ENCODE measurements at places on chromosomes 7 and 10. TPM values are rescaled to one million over a fixed set of nuclear protein-coding genes. Genes with fewer than 3 reads are reported as not detected.
A peak's percentile ranks its signal among the peaks of the same experiment; 100 is the strongest.

MOGAT3 gene
- not detected for total RNA-seq

CCSER2 gene
- total RNA-seq: 50.1 TPM

AEBP1 gene
- total RNA-seq: 50.1 TPM

PSD gene
- 0.24 TPM for total RNA-seq

BTBD16 gene
- total RNA-seq: not detected

OR2A7 gene
- total RNA-seq: 36.0 TPM

NAT16 gene
- 0.29 TPM for total RNA-seq

DENND2A gene
- total RNA-seq: 2.0 TPM

SUGCT gene
- total RNA-seq: 3.1 TPM

PRPS1L1 gene
- not detected for total RNA-seq

GRCh38 chr7:143257501-143257900, 5.7 kb upstream of the GSTK1 start:
- H3K4me3 ChIP-seq: no peak overlapping the region
- no peaks in the 10 kb centered on the region for H3K36me3 ChIP-seq
- no peaks in the 10 kb centered on the region for H3K27me3 ChIP-seq
- no peak overlapping the region for H3K27ac ChIP-seq

DNA sequence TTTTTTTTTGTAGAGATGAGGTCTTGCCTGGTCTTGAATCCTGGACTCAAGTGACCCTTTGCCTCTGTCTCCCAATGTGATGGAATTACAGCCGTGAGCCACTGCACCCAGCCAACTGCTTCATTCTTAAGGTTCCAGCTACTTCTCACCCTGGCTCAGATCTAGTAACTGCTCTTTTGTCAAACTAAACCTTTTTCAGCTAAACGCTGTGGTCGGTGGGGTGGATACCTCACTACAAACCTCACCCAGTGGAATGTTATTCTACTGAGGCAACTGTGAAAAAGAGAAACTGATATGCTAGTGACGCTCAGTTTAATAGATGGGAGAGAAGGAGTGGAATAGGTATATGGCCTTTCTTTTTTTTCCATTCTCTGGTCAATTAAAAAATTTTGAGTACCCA, 1.7 kb upstream of the MRLN start:
- no peak overlapping the region for H3K27ac ChIP-seq
- no peaks in the 10 kb centered on the region for H3K27me3 ChIP-seq
- peaks cover 5% of the 10 kb centered on the region for H3K4me1 ChIP-seq
- DNase-seq: no peak
- H3K36me3 ChIP-seq: no peaks in the 10 kb centered on the region
- no peak overlapping the region for H3K4me3 ChIP-seq

DNA sequence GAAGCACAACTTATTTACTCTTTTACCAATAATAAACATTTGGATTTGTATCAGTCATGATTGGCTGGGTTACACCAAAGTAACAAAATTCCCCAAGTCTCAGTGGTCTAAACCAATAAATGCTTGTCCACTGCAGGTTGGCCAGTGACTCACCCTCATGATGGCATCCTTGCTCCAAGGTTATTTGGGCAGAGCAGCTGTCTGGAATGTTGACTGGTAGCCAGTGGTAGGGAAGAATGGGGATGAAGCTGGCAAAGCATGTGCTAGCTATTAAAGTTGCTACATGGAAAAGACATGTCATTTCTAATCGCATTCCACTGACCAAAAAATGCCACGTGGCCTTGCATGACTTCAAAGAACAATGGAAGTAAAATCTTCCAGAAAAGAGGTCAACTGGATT, 1168.7 kb upstream of the CELF2 start:
- H3K27ac ChIP-seq: no peak overlapping the region
- H3K27me3 ChIP-seq: no peaks in the 10 kb centered on the region
- H3K4me1 ChIP-seq: no peaks in the 10 kb centered on the region
- no peak overlapping the region for H3K4me3 ChIP-seq
- DNase-seq: no peak

DNA sequence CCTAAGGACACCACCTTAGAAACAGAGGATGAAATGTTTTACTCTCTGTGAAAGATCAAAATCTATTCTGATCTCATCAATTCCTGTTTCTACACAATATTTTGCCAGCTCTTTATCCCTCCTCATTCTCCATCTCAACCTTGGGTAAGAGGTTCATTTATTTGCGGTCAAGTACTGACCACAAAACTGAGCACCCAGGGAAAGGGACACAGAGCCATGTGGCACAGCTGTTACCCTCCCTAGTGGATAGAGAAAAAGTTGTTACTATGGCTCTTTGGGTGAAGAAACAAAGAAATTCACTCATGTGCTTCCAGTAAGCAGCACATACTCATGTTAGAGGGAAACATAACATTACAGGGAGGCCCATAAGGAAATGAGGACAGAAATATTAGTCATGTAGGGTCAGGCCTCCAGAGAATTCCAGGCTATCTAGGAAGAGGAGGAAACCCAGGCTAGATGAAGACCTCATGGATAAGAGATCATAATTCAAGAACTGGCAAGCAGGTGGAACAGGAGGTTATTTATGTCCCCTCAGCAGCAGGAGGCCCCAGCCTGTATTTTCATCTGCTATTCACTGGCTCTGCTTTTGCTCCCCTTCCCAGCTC, 114.5 kb downstream of the ATE1 start:
- no peak overlapping the region for H3K27ac ChIP-seq
- H3K27me3 ChIP-seq: no peaks in the 10 kb centered on the region
- H3K36me3 ChIP-seq: no peaks in the 10 kb centered on the region
- no peaks in the 10 kb centered on the region for H3K4me1 ChIP-seq
- no peak overlapping the region for H3K4me3 ChIP-seq

GRCh38 chr7:77571801-77572200, 34.7 kb downstream of the PTPN12 start:
- peaks cover 13% of the 10 kb centered on the region for H3K36me3 ChIP-seq
- DNase-seq: no peak
- no peak overlapping the region for H3K4me3 ChIP-seq

- H3K27ac ChIP-seq: no peak overlapping the region
- no peaks in the 10 kb centered on the region for H3K36me3 ChIP-seq
- H3K4me3 ChIP-seq: no peak overlapping the region
- no peak for DNase-seq
Measured at GRCh38 chr10:83617692-83618545, 521.4 kb upstream of the GHITM start.

DNA sequence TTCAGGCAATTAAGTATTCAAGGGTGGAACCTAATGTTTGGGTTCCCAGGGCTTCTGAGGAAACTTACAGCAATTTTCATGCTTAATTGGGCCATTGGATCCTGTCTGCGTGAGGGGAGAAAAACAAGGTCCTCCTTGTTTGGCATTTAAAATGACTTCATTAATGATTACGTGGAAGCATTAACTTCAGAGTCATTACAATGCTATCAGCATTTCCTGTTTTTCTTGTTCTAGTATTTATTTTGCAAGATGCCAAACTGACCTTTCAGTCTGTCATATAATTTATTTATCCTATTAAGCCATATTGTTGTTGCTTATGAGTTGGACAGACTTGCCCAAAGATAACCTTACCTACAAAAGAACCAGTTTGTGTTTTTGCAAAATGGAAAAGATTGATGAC, 324.1 kb upstream of the LRRN3 start:
- H3K27me3 ChIP-seq: no peaks in the 10 kb centered on the region
- no peak for DNase-seq
- no peak overlapping the region for H3K27ac ChIP-seq
- H3K4me3 ChIP-seq: no peak overlapping the region
- H3K4me1 ChIP-seq: no peaks in the 10 kb centered on the region
- no peaks in the 10 kb centered on the region for H3K36me3 ChIP-seq

GRCh38 chr7:103025341-103025740, 49.3 kb downstream of the FBXL13 start:
- no peaks in the 10 kb centered on the region for H3K36me3 ChIP-seq
- no peaks in the 10 kb centered on the region for H3K4me1 ChIP-seq
- no peak for DNase-seq
- no peaks in the 10 kb centered on the region for H3K27me3 ChIP-seq
- no peak overlapping the region for H3K4me3 ChIP-seq

- no peaks in the 10 kb centered on the region for H3K4me1 ChIP-seq
- H3K27ac ChIP-seq: no peak overlapping the region
- DNase-seq: no peak
- no peaks in the 10 kb centered on the region for H3K27me3 ChIP-seq
- H3K4me3 ChIP-seq: no peak overlapping the region
- H3K36me3 ChIP-seq: no peaks in the 10 kb centered on the region
Measured at GRCh38 chr7:23558303-23558702, 26.5 kb upstream of the TRA2A start.

GRCh38 chr10:84008878-84009277, 130.4 kb upstream of the GHITM start:
- no peak for DNase-seq
- H3K4me3 ChIP-seq: no peak overlapping the region
- no peak overlapping the region for H3K27ac ChIP-seq
- no peaks in the 10 kb centered on the region for H3K36me3 ChIP-seq
- no peaks in the 10 kb centered on the region for H3K27me3 ChIP-seq

GRCh38 chr7:150342121-150342408, 636 bp upstream of the RARRES2 start:
- no peaks in the 10 kb centered on the region for H3K36me3 ChIP-seq
- peaks cover 24% of the 10 kb centered on the region for H3K4me1 ChIP-seq
- no peaks in the 10 kb centered on the region for H3K27me3 ChIP-seq
- no peak for DNase-seq

DNA sequence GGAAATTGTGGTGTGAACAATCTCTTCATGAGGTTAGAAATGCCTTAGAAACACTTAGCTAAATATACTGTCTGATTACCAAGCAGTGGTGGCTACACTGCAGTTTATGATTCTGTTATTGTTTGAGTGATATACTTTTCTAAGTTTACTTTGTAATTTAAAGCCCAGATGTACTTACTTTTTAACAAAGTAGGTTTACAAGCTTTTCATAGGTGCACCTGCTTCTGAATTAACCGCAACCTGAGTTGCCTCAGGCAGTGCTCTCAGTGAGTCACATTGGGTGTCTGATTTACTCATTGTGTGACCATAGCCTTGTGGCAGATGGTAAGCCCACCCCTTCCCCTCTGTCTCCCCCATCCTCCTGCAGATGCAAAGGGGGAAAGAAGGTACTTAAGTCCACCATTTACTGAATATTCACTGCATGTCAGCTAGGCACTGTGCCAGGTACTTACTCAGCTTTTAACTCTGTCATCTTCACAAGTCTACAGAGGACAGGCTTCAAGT, 9.0 kb downstream of the MTURN start:
- no peak overlapping the region for H3K27ac ChIP-seq
- H3K27me3 ChIP-seq: no peaks in the 10 kb centered on the region
- no peaks in the 10 kb centered on the region for H3K36me3 ChIP-seq
- peaks cover 17% of the 10 kb centered on the region for H3K4me1 ChIP-seq

DNA sequence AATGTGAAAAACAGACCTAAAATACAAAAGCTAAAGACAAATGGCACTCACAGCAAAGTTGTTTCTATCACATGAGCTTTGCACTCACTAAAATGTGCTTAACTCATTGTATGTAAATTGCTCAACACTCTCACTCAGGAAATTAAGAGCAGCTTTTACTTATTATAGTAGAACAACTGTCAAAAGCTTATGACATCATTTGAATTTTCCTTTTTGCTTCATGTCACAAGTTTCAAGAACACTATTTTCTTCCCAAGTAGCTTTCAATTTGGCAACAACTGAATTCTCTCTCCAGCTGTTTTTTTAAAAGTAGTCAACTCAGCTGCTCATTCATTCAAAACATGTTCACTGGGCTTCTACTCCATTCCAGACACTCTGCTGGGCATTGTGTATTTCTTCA, 46.9 kb downstream of the ATE1 start:
- peak overlapping the region; percentile 11 for H3K27ac ChIP-seq
- no peaks in the 10 kb centered on the region for H3K36me3 ChIP-seq
- DNase-seq: no peak

DNA sequence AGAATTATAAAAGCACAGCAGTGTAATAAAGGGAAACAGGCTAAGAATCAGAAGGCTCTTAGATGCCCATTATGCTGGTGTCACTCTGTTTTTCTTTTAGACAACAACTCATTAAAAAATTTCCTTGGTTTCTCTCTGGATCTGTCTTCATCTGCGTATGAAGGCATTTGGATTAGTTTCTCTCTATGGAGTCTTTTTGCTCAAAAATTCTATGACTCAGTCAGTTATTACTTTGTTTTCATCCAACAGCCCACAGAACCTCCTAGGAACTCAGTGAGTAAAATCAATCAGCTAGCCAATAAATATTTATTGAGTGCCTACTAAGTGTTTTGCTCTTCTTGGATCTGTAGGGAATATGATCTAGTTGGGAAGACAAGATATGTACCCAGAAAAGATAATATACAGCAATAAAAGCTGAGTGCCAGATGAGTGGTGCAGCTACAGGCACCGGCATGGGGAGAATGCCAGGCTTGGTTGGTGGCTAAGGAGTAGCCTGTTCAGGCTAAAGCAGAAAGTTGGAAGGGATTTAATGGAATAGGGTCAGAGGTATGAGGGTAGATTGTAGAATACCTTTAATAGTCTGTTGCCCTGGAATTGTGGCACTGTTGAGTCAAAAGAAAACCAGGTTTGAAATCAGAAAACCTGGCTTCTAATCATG, 156.2 kb downstream of the LRRC4 start:
- no peaks in the 10 kb centered on the region for H3K36me3 ChIP-seq
- H3K4me3 ChIP-seq: no peak overlapping the region
- no peaks in the 10 kb centered on the region for H3K27me3 ChIP-seq
- H3K4me1 ChIP-seq: no peaks in the 10 kb centered on the region

GRCh38 chr7:144842377-144842851, 6.6 kb upstream of the TPK1 start:
- H3K27ac ChIP-seq: no peak overlapping the region
- no peaks in the 10 kb centered on the region for H3K36me3 ChIP-seq
- H3K4me3 ChIP-seq: no peak overlapping the region
- no peaks in the 10 kb centered on the region for H3K27me3 ChIP-seq
- H3K4me1 ChIP-seq: no peaks in the 10 kb centered on the region
- DNase-seq: peak; percentile 9

DNA sequence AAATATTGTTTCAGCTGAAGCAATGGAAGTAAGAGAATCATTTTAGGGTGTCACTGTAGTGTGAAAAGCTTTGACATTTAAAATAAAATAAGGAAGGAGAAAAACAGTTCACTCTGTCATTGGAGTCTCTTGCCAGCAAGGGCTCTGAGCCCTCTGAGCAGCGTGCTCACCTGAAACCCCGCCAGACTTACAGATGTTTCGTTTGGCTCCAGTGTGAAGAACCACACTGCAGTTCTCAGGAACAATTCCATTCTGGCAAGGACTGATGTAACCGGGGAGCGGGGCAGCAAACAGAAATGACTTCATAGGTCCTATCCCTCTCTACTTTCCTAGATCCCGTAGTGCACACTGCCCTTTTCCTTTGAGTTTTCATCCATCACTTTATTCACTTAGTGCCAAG, 164.3 kb downstream of the CELF2 start:
- no peak overlapping the region for H3K27ac ChIP-seq
- peak; percentile 37 for DNase-seq
- no peak overlapping the region for H3K4me3 ChIP-seq
- H3K27me3 ChIP-seq: no peaks in the 10 kb centered on the region
- H3K36me3 ChIP-seq: no peaks in the 10 kb centered on the region
- no peaks in the 10 kb centered on the region for H3K4me1 ChIP-seq

DNA sequence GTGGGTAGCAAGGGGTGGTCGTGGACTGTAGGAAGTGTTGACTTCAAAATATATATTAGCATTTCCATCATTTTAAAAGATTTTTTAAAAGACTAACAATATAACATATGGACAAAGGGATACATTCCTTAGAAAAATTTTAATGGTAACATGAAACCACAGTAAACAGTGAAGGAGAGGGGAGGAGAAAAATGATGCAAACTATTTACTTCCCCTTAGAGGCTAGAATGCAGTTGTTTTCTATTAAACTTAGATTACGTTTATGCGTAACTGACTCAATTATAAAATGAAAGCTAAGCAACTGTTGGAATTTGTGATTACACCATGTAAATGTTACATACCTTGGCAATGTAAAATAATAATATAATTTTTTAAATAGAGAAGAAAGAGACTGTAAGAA, 41.3 kb downstream of the CALD1 start:
- no peak overlapping the region for H3K27ac ChIP-seq
- no peak overlapping the region for H3K4me3 ChIP-seq
- H3K36me3 ChIP-seq: no peaks in the 10 kb centered on the region
- no peak for DNase-seq
- no peaks in the 10 kb centered on the region for H3K4me1 ChIP-seq
- H3K27me3 ChIP-seq: no peaks in the 10 kb centered on the region
